ENCODE measurements at places on chromosomes 11 and 22. TPM values are rescaled to one million over a fixed set of nuclear protein-coding genes. Genes with fewer than 3 reads are reported as not detected.

MMP8 gene
- total RNA-seq = 0.45 TPM

GRCh38 chr11:62538470-62539237 lies 8.0 kb downstream of the AHNAK start:
- DNase-seq = no peak
- H3K27me3 ChIP-seq = no peaks in the 10 kb centered on the region
- peaks cover 23% of the 10 kb centered on the region for H3K36me3 ChIP-seq

RASGRP2 gene
- total RNA-seq = 7.9 TPM

GRCh38 chr11:103378931-103379330 lies 269.7 kb downstream of the DYNC2H1 start:
- H3K27ac ChIP-seq = no peak overlapping the region
- H3K36me3 ChIP-seq = no peaks in the 10 kb centered on the region
- no peak for DNase-seq
- no peaks in the 10 kb centered on the region for H3K27me3 ChIP-seq
- no peaks in the 10 kb centered on the region for H3K4me1 ChIP-seq

RFPL1 gene
- not detected for total RNA-seq

Measured in thyroid gland (tissue), 4 donors.